ENCODE measurements at places on chromosomes 5 and 9.

GRCh38 chr5:984774-985173 is 23.8 kb upstream of the NKD2 start:
- no peak for DNase-seq

GRCh38 chr9:110282018-110282738 is 25.9 kb upstream of the TXN start:
- DNase-seq: no peak

DNA sequence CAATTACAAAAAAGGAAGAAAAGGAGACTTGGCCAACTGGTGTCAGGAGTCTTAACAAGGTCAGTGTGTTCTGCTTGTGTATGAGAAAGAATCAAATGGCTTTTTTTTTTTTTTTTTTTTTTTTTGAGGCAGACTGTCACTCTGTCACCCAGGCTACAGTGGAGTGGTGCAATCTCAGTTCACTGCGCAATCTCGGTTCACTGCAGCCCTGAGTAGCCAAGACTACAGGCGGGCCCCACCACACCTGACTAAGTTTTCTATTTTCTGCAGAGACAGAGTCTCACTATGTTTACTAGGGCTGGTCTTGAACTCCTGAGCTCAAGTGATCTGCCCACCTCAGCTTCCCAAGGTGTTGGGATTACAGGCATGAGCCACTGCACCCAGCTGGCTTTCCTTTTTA is 3.1 kb upstream of the IL7R start:
- DNase-seq: peak; percentile 51

DNA sequence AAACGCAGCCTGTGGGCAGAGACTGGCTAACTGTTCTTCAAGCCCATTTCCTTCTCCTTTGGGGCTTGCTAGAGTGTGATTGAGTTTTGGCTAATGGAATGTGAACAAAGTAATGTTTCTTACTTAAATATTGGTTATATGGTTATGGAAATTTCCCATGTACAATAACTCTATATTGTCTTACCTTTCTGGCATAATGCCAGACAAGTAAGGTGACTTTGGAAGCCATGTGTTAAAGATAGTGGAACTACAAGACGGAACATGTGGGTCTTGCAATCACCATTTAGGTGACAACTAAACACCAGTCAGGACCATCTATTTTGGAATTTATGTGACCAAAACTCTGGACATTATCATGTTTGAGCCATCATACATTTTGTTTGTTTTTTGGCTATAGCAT is 260.2 kb downstream of the CCDC171 start:
- DNase-seq: no peak

- no peak for DNase-seq
Observed at GRCh38 chr5:39721394-39721793, 296.6 kb upstream of the DAB2 start.

GRCh38 chr9:107907715-107908114 is 418.1 kb upstream of the KLF4 start:
- DNase-seq: no peak

DNA sequence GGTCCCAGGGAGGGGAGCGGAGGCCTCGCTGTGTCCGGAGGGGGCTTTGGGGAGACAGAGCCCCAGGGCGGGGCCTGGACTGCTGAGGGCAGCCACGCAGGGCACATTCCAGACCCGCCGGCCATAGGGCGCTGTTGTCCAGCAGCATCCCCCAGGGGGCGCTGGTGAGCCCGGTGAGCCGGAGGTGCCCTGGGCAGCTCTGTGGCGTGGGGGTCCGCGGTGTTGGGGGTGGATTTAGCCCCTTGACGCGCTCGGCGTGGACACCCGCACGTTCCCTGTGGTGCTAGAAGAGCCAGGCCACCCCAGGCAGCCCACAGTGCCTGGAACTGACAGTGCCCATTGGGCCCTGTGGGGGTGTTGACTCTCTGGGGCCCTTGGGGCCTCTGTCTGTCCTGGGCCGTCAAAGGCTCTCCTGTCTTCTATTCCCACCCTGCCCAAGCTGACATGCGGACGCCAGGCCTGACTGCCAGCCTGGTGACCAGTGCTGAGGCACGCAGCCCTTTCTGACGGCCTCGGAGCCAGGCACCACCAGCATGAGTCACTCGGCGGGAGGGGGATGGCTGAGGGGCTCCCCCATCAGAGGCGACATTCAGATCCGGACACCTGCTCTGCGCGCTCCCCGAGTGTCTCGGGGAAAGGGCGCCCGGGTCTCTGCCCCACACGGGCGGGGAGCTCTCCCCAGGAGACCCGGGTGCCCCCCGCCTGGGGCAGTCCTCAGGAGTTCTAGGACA is 23.9 kb downstream of the TPPP start:
- no peak for DNase-seq

- no peak for DNase-seq
Observed at GRCh38 chr5:101878190-101878589, 417.9 kb downstream of the SLCO4C1 start.

GRCh38 chr9:126164796-126165525 is 161.7 kb upstream of the MVB12B start:
- no peak for DNase-seq

DNA sequence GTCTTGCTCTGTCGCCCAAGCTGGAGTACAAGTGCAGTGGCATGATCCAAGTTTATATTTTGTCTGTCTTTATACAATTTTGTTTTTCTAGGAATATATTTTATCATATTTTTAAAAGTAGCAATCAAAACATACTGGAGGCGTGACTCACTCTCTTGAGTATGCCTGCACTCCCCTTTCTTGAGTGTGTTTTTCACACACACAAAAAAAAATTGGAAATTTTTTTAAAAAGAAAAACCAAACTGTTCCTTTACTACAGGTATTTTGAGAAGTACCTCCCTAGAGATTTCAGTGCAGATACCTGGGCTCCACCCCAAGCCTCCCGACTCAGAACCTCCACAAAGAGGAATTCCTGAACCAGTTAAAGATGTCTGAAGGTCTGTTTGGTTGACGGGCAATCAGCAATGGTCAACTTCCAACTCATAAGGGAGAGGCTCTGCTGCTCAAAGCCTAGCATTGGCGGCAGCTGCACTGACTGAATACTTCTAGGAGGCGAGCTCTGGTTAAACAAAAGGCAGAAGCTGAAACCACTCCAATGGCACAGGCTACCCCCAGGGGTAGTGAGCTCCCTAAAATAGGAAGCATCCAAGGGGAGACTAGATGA is 27.4 kb downstream of the PDE6A start:
- no peak for DNase-seq

- DNase-seq: peak; percentile 28
Observed at GRCh38 chr9:121286973-121287741, 19.2 kb downstream of the GSN start.

GRCh38 chr5:55134053-55134722 is 25.8 kb upstream of the GPX8 start:
- no peak for DNase-seq

Data from stimulated activated CD4-positive, alpha-beta T cell treated with anti-CD3 and anti-CD28 coated beads, Interleukin-4, amount 100 ng/mL, for 48 hours (primary cell).